ENCODE measurements at places on chromosomes 4 and X.
A peak's percentile ranks its signal among the peaks of the same experiment; 100 is the strongest.

DNA sequence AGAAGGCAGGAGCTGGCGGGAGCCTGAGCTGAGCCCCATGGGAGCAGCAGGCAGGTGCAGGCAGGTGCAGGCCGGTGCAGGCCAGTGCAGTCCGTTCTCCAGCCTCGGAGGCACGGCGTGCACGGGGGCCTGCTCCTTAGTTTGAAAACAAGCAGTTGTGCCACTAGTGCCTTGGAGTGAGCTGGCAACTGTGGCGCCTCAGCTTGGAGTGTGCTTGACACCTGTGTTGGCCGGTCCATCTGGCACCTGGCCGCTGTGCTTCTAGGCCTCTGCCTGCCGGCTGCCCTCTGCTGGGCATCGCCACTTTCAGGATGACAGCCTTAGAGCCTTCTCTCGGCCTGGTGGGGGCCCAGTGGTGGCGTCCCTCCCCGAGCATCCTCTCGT lies 47.9 kb downstream of the RGS12 start:
- DNase-seq: no peak

DNA sequence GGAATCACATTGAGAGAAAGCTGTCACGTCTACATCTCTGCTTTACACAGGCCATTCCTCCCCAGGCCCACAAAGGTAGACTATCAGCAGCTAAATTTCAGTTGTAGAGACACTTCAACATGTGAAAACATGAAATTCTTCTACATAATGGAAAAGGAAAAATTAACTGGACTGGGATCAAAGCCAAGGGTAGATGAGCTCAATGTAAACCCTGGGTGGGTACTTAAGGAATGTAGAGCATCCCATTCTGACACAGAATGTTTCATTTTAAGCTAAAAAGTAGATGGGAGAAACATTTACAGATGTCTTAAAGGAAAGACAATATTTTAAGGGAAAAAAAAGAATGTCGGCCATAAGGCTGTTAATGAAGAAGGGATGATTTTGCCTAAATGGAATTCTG lies 51.3 kb upstream of the NPNT start:
- DNase-seq: no peak

DNA sequence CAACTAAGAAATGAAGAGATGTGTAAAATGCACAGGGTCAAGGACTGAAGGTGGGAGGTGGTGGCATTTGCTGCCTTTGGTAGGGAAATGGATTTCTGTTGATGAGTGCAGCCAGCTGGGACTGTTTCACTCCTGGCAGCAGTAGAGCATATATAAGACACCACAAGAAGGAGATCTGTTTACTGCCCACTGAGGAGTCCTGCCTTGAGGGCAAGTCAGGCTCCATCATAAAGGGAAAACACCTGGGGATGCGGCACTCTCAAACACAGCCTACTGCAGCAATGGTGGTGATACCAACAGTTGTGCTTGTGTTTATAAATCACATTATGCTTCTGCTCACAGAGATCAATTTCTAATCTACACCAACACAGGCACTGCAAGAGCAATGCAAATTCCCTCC lies 222.1 kb downstream of the TACR3 start:
- no peak for DNase-seq

DNA sequence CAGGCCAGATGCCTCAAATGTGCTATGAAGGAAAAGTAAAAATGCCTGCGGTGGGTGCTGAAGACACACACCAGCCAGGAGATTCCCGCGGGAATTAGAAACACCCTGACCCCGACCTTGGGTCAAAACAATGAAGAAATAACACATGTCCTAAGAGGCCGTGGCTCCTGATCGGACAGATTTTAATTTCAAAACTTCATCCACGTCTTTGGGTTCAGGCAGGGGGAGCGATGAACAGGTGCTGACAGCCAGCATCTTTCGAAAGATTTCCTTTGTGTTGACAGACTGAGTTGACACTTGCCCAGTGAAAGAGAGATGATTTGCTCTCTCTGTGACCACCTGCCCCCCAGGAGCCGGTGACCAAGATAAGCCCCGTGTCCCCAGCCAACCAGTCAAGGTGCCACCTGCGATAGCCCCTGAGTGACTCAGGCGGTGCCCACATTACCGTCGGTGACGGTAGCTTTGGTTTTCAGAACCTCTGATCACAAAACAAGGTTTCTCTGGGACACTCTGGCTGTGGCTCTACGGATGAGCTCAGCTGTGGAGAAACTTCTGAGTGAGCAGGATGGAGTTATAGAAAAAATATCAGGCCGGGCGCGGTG lies 11.0 kb upstream of the IL3RA start:
- DNase-seq: no peak

DNA sequence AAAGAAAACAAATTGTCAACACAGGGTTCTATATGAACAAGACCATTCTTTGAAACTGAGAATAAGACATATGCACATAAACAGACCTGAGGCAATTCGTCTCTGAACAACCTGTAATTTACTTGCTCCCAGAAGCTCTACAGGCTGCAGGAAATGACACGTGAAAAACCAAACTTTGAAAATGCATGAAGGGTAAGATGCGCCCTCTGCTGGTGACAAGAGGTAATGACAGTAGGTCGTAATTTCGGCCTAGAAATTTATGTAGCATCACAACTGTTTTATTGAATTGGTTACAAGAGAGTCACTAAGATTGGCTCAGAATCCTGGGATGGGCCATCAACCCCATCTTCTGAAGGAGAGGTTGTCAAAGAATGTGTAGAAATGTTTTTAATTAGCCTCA lies 276.5 kb downstream of the PPP4R3C start:
- no peak for DNase-seq

DNA sequence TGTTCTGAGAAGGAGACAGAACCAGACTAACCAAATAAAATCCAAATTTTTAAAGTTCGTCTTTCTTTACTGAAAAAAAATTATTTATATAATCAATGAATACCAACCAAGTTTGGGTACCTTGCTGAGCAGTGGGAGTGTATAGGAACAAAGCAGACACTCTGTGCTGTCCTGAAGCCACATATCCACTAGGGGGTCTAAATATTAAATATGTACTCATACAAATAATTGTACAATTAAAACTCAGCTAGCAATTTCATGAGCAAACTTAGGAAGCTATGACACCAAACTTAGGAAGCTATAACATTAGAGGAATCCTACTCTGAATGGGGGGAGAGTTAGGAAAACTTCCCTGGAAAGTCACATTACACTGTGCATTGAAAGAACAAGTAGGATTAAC lies 582.0 kb upstream of the EPHA5 start:
- DNase-seq: no peak

DNA sequence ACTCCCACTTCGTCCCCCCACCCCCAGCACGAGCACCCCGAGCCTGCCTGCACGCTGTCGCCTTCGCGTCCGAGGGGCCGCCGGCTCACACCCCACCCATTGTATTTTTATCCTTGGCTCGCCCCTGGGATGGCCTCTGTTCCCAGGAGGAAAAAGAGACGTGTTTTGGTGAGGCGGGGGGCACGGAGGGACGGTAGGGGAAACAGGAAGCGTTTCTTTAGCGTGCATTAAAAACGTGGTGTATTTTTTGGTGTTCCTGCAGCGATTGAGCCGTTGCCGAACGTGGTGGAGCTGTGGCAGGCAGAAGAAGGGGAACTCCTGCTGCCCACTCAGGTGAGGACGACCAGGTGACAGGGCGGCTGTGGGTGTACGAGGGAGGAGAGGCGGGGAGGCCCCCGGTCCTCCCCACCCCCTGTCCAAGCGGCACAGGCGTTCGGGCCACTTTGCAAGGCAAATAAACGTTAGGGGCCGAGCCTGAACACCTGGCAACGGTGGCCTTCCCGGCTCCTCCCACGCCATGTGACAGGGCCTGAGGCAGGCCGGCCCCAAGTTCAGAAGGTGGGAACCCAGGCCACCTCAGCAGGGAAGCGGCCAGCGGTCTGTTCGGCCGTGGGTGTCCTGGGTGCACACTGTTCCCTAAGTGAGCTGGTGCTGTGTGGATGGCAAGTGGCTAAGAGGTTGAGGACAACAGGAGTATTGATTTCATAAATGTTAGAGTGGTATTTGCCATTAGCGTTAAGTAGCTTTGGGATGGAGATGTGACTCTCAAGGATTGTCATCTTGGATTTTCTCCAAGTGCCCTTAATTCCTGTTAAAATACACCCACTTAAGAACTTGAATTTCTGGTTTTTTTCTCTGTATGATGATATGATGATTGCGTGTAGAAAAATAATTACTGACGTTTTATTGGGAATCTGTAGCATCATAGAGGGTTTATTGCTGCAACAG lies 1.1 kb downstream of the TMEM131L start:
- DNase-seq: peak; percentile 3

DNA sequence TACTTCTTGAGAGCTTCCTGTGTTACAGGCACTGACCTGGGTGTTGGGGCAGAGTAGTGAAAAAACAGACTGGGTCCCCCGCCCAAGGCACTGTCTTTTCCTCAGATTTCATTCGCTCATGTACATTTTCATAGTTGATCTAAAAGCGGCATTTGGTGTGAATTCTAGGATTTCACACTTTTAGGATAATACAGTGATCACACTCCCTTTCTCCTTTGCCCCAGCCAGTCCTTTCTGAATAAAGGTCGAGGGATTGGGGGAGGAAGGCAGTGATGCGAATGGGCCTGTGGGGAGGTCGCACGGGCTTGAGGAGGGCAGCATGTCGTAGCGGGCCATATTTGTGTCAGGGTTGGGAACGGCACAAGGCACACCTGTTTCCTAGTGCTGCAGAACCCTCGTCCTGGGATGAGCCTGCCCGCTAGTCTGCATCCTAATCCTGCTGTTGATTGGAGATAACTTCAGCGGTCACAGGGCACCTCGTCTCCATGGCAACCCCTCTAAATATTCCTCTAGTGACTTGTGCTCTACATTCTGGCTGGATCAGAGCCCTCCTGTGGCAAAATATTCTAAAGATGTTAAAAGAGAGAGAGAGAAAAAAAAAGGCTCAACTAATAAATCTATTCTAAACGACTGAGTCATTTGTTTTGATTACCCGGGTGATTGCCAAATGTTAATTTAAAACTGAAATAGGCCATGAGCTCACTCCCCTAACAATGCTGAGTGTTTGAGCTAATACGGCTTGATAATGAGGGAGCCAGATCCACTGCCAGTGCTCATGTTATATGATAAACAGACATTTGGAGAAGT lies 21.8 kb downstream of the FHL1 start:
- DNase-seq: no peak

DNA sequence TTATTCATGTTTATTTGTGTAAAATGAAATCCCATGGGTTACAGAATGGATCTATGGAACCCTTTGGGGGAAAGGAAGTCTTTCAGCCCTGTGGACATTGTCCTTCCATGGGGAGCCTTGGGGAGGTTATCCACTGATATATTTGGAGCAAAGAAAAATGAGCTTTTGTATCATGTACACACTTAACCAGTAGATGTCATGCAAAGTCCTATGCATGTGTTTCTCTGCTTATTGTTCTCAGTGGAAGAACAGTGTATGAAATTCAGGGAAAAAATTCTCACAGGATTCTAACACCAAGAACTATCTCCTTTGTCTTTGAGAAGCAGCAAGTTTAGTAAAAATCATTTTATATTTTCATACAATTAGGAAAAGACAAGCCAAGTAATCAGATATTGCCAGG lies 105.3 kb downstream of the DTHD1 start:
- no peak for DNase-seq

DNA sequence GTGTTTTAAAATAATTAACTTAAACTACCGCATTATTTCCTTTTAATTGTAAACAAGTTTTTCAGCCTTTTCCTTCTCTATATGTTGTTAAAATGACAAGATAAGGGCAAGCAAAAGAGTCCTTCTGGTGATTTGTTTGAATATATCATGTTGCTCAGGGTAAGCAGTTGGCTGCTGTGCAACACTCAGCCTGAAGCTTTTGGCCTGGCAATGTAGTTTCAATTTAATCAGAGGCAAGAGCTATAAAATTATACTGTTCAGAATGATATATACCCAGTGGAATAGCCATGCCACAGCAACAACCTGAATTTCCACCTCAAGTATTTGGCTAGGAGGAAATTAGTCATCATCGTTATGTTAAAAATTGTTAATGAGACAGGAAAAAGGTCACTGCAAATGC lies 53.4 kb downstream of the GRXCR1 start:
- DNase-seq: no peak

DNA sequence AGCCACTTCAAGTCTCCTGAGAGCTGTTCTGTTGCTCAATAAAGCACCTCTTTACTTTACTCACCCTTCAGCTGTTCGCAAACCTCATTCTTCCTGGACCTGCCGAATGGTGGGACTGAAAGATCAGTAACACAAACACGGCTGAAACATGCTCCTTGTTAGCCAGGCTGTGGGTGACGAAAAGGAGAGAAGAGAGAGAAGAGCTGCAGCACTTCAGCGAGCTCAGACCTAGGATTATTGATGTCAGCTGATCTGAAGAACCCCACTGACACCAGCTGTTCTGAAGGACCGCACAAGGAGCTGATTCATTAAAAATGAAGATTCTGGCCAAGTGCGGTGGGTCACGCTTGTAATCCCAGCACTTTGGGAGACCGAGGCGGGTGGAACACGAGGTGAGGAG lies 2020.0 kb upstream of the ADGRL3 start:
- DNase-seq: no peak

DNA sequence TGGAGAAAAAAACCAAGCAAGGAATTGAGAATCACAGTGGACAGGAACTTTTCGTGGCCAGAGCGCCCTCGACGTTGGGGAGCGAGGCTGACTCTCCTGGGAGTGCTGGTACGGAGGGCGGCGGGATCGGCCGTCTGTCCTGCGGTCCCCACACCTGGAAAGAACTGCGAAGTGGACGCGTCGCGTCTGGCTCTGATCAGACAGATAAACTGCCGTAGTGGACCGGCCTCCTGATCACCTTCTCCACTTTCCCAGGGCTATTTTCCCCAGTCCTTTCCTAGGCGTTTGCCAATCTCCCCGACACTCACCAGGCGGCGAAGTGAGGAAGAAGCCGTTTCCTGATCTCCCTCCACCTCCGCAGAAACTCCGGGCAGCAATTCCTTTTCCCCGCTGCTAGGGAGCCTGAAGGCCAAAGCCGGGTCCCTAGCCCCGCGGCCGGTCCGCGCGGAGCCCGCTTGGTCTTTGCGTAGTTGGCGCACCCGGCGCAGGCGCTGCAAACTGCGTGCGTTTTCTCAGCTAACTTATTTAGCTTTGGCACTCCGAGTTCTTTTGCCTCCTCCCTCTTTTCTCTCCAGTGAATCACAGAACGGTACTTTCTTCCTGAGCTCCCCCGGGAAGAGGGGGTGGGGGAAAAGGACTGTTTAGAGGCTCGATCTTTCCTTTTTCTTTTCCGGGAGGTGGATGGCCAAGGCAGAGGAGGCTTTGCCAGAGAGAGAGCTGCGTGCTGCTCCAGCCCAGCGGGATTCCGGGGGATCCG lies at the start of gene ARSJ:
Gene ARSJ, minus strand, starts transcription at position 500 of the 757 bp plus-strand sequence. CDS start 813 bp downstream, outside the sequence.
- DNase-seq: no peak
